ENCODE measurements at places on chromosomes 7 and 10.

DNA sequence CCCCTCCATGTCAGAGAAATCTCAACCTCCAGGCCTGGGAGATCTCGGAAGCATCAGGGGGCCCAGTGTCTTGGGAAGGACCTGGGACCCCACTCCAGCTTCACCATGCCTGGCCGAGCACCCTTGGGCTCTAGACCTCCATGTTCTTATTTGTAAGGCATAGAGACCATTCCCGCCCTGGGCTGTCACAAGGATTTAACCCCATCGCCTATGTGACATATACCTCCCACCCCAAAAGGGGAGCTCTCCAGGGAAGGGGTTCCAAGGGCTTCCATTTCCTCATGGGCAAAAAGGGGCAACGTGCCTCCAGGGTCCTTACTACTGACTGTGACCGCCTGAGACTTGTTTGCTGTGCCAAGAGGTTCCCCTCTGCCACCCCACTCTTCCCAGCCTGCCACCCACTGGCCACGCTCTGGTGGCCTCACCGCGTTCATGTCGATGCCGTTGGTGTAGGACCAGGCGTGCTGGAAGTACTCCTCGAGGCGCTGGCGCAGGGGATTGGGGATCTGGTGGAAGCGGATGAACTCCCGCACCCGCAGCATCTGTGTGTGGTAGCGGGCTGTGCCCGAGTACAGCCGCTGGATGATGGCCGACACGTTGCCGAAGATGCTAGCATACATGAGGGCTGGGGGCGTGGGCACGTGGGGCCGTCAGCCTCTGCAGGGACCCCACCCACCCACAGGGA, 27.5 kb downstream of the KCNH2 start:
- DNase-seq: no peak

GRCh38 chr10:110056822-110057221, 49.0 kb downstream of the ADD3 start:
- DNase-seq: peak; percentile 59

DNA sequence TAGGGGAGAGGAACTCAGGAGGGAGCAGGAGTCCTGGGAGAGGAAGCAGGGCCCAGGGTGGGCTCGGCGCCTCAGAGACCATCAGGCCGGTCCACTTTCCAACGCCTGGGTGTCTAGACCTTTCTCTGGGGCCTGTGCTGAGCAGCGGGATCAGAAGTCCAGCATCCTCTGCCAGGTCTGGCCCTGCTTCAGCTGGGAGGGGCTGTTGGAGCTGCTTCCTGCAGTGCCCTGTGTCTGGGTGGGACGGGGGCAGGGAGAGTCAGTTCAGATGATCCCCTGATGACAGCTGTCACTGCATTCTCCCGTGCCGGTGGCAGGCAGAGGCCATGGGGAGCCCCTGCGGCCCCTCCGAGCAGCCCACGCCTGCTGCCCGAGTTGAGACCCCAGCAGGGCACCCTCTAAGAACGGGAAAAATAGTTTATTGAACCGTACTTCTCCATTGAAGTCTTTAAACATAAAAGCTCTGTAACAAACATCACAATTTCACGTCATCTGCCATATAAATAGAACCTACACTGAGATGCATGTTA, 23.3 kb downstream of the AP5Z1 start:
- no peak for DNase-seq

- no peak for DNase-seq
These were observed 66.0 kb downstream of the PTPRE start for GRCh38 chr10:127972751-127973357.

GRCh38 chr10:47400251-47400650, 16.2 kb upstream of the ZNF488 start:
- DNase-seq: no peak

- DNase-seq: no peak
These were observed 478.5 kb downstream of the GPAM start for GRCh38 chr10:111705021-111705420.

- DNase-seq: no peak
These were observed 22.0 kb upstream of the MSMB start for GRCh38 chr10:46068117-46068516.

- peak; percentile 64 for DNase-seq
These were observed 6.8 kb upstream of the CSTF2T start for GRCh38 chr10:51706225-51706624.
